A172 (cell line): ENCODE measurements at places on chromosomes 11 and 22.

- DNase-seq = no peak
Measured at GRCh38 chr22:25970999-25971811, 198.1 kb upstream of the SEZ6L start.

DNA sequence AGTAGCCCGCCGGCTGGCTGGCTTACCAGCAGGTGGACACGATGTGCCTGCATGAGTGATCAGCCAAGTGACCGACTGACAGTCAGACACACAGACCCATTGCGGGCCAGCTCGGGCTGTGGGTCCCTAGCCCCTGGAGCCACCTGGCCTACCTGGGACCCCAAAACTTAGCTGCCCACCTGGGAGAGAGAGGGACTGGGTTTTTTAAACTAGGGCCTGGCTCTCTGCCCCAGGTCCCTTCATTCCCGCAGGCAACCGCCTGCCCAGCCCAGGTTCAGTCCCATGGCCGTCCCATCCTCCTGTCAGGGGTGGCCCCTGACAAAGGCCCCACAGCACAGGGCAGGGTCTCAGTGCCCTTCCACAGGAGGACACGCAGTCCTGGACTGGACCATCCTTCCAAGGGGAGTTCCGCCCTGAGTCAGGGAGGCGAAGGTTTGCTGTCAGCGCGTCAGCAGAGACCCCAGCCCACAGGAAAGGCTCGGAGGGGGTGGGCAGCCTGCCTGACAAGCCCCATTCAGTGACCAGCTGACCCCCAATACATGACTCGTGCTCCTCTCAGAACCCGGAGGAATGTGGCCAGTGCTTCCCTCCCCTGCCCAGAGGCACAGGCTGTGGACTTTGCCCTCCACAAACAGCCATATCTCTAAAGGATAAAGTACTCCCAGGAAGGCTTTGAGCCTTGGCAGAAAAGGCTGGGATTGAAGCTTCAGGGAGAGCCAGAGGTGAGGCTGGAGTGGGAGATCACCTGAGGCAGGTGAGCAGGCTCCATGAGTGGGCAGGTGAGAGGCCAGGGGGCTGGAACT lies 8.4 kb downstream of the SLCO2B1 start:
- no peak for DNase-seq

DNA sequence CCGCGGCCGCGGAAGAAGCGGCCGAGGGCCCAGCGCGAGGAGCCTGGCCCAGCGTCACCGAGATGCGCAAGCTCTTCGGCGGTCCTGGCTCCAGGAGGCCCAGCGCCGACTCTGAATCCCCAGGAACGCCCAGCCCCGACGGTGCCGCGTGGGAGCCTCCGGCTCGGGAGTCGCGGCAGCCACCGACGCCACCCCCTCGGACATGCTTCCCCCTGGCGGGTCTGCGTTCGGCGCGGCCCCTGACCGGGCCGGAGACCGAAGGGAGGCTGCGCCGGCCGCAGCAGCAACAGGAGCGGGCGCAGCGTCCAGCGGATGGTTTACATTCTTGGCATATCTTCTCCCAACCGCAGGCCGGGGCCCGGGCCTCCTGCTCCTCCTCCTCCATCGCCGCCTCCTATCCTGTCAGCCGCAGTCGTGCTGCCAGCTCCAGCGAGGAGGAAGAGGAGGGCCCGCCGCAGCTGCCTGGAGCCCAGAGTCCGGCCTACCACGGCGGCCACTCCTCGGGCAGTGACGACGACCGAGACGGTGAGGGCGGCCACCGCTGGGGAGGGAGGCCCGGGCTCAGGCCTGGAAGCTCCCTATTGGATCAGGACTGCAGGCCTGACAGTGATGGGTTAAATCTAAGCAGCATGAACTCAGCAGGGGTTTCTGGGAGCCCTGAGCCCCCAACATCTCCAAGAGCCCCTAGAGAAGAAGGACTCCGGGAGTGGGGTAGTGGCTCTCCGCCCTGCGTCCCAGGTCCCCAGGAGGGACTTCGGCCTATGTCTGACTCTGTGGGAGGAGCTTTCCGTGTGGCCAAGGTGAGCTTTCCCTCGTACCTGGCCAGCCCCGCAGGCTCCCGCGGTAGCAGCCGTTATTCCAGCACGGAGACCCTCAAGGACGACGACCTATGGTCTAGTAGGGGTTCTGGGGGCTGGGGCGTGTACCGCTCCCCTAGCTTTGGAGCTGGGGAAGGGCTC lies 1.2 kb downstream of the ARHGEF17 start:
- peak; percentile 96 for DNase-seq

GRCh38 chr11:68816917-68817419 lies 24.7 kb downstream of the CPT1A start:
- DNase-seq = no peak

DNA sequence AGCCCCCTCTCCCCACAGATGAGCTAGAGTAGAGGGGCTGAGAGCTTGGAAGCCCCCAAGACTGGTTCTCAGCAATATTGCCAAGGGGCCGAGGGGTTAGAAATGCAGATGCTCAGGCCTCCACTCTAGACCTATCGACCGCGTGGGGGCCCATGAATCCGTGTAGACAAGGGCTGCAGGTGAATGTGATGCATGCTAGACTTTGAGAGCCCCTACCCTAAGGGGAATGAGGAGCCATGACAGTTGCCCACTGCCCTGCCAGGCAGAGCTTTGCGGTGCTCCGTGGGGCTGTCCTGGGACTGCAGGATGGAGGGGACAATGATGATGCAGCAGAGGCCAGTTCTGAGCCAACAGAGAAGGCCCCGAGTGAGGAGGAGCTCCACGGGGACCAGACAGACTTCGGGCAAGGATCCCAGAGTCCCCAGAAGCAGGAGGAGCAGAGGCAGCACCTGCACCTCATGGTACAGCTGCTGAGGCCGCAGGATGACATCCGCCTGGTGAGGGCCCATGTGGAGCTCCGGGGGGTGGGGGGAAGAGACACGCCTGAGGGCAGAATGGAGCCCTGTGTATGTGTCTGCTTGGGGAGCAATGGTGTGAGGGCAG lies 1.3 kb downstream of the SSH3 start:
- no peak for DNase-seq
